ELR (cell line): ENCODE measurements at places on chromosomes 12 and 14.
A peak's percentile ranks its signal among the peaks of the same experiment; 100 is the strongest.

DNA sequence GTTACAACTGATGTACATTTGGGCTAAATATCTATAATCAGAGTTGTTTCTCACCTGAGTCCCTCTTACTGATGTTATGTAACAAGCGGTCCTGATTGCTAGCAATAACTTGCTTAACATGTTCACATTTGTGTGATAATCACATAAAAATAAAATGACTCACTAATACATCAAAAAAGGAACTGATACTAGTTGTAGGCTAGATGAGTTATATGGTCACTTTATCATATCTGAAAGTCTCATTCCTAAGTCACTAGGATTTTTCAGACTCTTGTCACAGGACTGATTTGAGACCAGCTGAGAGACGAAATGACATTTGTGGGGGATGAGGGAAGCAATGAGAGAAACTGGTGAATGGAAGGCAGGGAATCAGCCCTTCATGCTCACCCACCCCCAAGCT is 34.3 kb downstream of the NKX2-1 start:
- no peak for DNase-seq

- DNase-seq = peak; percentile 57
Measured at GRCh38 chr12:116123451-116124258, 153.8 kb downstream of the MED13L start.

GRCh38 chr12:3973973-3974644 is 100.9 kb upstream of the PARP11 start:
- no peak for DNase-seq

DNA sequence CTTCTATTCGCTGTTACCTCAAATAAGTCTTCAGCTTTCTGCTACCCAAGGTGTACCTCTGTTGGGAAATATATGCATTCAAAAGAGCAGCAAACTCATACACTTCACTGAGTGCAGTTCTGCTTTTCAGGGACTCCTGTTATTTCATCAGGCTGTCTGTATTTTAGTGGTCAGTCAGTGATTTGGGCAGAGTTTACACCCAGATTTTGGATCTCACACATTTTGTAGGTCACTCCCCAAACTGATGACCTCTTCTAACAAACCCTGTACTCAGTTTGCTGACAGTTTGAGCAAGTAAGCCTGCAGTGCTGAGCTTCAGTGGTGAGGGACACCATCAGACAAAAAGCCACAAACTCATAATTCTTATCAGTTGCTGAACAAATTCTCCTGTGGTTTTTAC is 8.2 kb upstream of the WASHC4 start:
- no peak for DNase-seq

- no peak for DNase-seq
Measured at GRCh38 chr12:53200458-53201176, 6.4 kb downstream of the ITGB7 start.
